ENCODE measurements at places on chromosomes 7 and 10. TPM values are rescaled to one million over a fixed set of nuclear protein-coding genes. Genes with fewer than 3 reads are reported as not detected.

RELN gene
- 3.6 TPM for total RNA-seq

- DNase-seq, result no peak
Measured at GRCh38 chr10:97311111-97311626, 7.9 kb upstream of the FRAT1 start.

PDE1C gene
- total RNA-seq, result 6.6 TPM

ANKRD30A gene
- not detected for total RNA-seq

FAM25G gene
- not detected for total RNA-seq

PPA1 gene
- 66.7 TPM for total RNA-seq

DNA sequence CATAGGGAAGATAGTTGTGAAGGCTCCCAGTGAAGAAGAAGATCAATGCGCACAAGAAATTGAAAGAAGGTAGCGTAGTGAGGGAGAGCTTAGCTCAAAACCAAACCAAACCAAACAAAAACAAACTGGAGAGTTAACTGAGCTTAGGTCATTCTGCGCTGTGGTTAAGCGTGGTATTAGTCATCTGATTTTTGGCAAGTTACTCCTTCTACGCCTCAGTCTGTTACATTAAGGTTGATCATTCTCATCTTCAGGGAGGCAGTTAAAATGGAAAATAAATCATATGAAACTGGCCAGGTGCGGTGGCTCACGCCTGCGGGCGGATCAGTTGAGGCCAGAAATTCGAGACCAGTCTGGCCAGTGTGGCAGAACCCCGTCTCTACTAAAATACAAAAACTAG lies 259.7 kb downstream of the EXOC4 start:
- DNase-seq, result no peak

ABCB4 gene
- 7.4 TPM for total RNA-seq

DNA sequence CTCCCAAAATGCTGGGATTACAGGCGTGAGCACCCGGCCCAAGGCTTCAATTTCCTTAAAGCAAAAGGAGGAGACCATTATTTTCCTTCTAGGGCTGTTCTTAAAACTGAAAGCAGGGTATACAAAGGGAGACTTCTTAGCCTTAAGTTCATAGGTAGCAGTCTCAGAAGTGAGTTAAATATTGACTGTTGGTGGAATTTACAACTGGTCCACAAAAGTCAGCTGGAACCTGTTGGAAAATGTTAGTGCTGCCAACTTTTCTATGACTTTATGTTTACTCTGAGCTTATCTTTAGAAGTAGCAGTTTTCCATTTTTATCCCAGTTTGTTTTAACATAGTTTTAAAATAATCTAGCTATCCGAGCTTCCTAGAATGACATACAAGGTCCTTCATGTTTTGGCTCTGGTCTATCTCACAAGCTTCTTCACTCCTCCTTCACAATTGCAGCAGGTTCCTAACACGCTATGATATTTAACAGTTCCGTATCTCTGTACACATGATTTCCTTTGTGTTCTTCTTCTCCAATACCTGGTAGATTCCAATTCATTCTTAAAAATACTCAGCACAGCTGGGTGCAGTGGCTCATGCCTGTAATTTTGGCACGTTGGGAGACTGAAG lies 3.3 kb downstream of the SLC26A3 start:
- no peak for DNase-seq

EVX1 gene
- total RNA-seq, result not detected

DNA sequence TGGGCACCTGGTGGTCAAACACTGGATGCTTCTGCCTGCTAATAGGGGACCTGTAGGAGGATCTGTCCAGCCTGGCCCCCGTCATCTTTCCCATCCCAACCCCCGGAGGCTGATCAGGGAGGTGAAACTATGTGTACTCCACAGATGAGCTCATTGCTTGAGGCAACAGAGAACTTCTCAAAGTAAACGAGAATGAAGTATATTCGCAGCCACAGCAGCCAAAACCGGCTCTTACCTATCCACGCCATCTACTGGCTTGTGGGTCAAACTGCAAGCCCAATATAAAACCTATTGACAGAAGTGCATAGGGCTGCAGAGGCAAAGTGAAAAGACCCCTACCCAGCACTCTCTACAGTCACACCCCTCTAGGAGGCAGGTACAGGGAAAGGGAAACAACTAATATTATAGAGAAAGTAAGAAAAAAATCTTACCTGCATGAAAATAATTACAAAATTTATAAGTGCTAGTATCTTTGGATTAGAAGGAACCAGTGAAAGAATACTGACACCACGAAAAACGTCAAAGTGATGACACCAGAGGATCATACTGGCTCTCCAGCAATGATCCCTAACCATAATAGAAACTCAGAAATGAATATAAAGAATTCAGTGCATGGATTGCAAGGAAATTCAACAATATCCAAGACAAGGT lies 973.5 kb downstream of the ANKRD7 start:
- no peak for DNase-seq

DNA sequence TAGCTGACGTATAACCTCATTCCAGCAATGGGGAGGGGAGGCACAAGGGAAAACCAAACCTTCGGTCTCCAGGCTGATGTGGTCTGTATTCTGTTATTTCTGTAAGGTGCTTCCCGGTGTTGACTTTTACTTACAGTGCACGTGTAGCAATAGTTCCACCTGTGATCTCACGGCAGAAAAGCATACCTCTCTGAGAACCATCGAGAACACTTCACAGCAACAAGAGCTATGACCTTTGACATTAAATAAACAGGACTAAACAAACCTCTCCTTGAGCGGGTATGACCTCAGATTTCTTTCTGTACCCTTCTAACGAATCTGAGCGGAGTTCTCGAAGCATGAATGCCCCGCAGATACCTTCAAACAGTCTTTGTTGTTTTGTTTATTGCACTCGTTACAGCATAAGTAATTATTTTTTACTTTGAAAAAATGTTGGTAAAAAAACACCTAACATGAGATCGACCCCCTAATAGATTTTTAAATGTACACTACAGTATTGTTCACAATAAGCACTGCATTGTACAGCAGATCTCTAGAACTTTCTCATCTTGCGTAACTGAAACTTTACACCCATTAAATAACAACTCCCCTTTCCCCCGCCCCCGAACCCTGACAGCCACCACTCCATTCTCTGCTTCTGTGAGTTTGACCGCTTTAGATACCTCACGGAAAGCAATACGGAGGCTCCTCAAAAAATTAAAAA lies 282.3 kb downstream of the GATA3 start:
- DNase-seq, result no peak

GRCh38 chr10:118901906-118902305 lies 127.6 kb upstream of the NANOS1 start:
- DNase-seq, result no peak

NEUROD6 gene
- total RNA-seq, result not detected

- peak; percentile 82 for DNase-seq
Measured at GRCh38 chr10:62618576-62619412, 185.7 kb upstream of the ADO start.

DNA sequence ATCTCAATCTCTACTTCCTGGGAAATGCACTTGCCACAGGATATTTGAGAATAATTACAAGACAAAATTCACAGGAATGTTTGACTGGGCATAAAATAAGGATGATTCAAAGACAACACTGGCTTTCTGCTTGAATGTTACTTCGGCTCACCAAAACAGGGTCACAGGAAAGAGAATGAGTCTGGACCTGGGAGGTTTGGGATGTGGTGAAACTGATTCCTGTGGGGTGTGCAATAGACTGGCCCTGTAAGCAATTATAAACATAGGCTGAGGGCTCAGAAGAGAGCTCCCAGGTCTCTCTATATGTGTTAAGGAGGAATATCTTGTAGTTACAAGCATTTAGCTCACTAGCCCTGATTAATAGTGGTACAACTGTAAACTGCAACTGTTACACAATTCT lies 613.9 kb upstream of the CELF2 start:
- no peak for DNase-seq

DNA sequence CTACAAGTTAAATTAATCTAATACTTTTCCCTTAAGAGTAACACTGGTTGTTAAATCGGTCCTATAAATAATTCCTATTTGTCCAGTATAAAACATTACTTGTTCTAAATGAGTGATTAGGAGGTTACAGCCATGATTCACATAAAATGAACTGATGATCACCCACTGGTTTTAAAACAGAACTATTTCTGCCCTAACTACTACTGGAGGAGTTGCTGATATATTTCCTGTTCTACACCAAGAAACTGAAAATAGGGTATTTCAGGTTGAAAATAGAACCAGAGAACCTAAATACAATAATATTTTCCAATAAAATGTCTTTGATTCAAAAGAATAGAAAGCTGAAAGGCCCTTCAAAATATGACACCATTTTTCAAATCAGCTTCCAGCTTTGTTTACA lies 30.9 kb downstream of the DNAJC1 start:
- DNase-seq, result no peak
